A549 treated with DMSO at 1 μM for 4 hours (cell line): ENCODE measurements at places on chromosomes 7 and 10. TPM values are rescaled to one million over a fixed set of nuclear protein-coding genes. Genes with fewer than 3 reads are reported as not detected.

ECD gene
- 24.5 to 30.7 TPM (median 28.1 TPM) in 5 replicates for total RNA-seq

TEX36 gene
- not detected in 5 replicates for total RNA-seq

CAV2 gene
- 147 to 203 TPM (median 168 TPM) in 5 replicates for total RNA-seq

HOXA10 gene
- 5.8 to 8.6 TPM (median 7.4 TPM) in 5 replicates for total RNA-seq

DNAJC30 gene
- total RNA-seq: 7.8 to 10.4 TPM (median 9.6 TPM) in 5 replicates

PLEKHS1 gene
- 0.05 to 0.19 TPM (median 0.08 TPM) in 4 of 5 replicates, not detected in the other for total RNA-seq

DNAJB6 gene
- 99.0 to 142 TPM (median 115 TPM) in 5 replicates for total RNA-seq

ZNF117 gene
- 0.11 to 0.25 TPM (median 0.18 TPM) in 5 replicates for total RNA-seq

HDAC9 gene
- 0.11 to 0.51 TPM (median 0.29 TPM) in 5 replicates for total RNA-seq

ACTL6B gene
- total RNA-seq: not detected in 5 replicates

SFRP4 gene
- total RNA-seq: 3.5 to 4.6 TPM (median 3.9 TPM) in 5 replicates

FAM24B gene
- 12.4 to 16.3 TPM (median 13.5 TPM) in 5 replicates for total RNA-seq

JAKMIP3 gene
- 1.6 to 2.0 TPM (median 1.9 TPM) in 5 replicates for total RNA-seq

SFTPA1 gene
- not detected in 5 replicates for total RNA-seq

HMX3 gene
- total RNA-seq: not detected in 5 replicates

C10orf53 gene
- not detected in 5 replicates for total RNA-seq

C10orf62 gene
- total RNA-seq: not detected in 5 replicates

NKX2-3 gene
- total RNA-seq: 0.06 TPM in 1 of 5 replicates, not detected in the others

GNGT1 gene
- total RNA-seq: 0.09 TPM in 1 of 5 replicates, not detected in the others

ZNF736 gene
- total RNA-seq: 0.01 to 0.10 TPM (median 0.02 TPM) in 4 of 5 replicates, not detected in the other

GIMAP5 gene
- not detected in 5 replicates for total RNA-seq

SPDYE16 gene
- 0.10 TPM in 1 of 5 replicates, not detected in the others for total RNA-seq

FZD8 gene
- total RNA-seq: 6.6 to 8.9 TPM (median 7.8 TPM) in 5 replicates

TMEM139 gene
- 0.57 to 1.8 TPM (median 0.81 TPM) in 5 replicates for total RNA-seq

PPP1R3A gene
- not detected in 5 replicates for total RNA-seq

OPALIN gene
- not detected in 5 replicates for total RNA-seq
